Nephron progenitor cell (in vitro differentiated cells): ENCODE measurements at places on chromosomes 7 and 10.

DNA sequence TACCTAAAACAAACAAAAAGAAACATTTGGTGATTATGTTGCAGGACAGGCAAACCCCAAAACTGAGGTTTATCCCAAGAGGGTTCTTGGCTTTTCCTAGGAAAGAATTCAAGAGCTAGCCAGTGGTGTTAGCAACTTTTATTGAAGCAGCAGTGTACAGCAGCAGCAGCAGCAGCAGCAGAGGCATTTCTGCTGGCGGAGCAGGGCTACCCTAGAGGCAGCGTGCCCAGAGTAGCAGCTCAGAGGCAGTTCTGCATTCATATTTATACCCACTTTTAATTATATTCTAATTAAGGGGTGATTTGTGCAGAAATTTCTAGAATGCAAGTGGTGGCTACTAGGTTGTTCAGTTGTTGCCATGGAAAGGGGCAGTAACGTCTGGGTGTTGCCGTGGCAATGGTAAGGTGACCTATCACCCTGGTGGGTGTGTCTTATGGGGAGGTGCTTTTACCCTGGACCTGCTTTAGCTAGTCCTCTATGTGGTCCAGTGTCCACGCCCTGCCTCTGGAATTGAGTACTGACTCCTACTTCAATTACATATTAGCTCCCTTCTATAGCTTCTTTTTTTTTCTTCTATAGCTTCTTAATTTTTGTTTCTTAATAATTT, 53.9 kb downstream of the VCL start:
- no peaks in the 10 kb centered on the region for H3K36me3 ChIP-seq
- no peak overlapping the region for H3K4me3 ChIP-seq
- no peaks in the 10 kb centered on the region for H3K27me3 ChIP-seq
- peak overlapping the region; percentile 54 for H3K27ac ChIP-seq

DNA sequence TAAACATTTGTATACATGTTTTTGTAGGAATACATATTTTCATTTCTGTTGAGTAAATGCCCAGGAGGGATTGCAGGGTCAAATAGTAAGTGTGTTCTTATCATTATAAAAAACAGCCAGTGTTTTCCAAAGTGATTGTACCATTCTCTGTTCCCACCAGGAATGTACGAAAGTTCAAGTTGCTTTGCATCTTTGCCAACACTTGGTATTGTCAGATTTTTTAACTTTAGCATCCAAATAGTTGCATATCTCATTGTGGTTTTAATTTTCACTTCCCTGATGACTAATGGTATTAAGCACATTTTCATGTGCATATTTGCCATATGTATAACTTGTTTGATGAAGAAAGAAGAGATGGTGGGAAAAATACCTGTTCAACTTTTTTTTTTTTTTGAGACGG, 213.9 kb downstream of the ZNF365 start:
- H3K36me3 ChIP-seq: no peaks in the 10 kb centered on the region
- peaks cover 4% of the 10 kb centered on the region for H3K27me3 ChIP-seq
- H3K4me3 ChIP-seq: no peak overlapping the region
- DNase-seq: no peak
- no peaks in the 10 kb centered on the region for H3K4me1 ChIP-seq

DNA sequence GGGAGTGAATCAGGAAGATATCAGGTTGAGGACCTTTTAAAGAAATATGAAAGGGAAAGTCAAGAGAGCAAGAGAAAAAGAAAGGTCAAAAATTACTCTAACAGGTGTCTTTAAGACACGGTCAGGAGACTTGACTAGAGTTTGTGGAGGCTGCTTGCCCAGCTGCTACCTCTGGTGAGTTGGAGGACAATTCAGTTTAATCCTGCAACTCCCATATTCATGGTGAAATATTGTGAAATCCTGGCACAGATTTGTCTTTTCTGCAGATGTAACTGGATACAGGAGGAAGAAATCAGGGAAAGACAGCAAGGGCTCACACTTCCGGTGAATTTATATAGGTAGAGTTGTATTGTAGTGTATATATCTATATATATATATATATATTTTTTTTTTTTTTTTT, 93.5 kb downstream of the AKAP9 start:
- no peaks in the 10 kb centered on the region for H3K4me1 ChIP-seq
- H3K4me3 ChIP-seq: no peak overlapping the region
- peaks cover 60% of the 10 kb centered on the region for H3K36me3 ChIP-seq
- H3K27me3 ChIP-seq: no peaks in the 10 kb centered on the region
- DNase-seq: no peak

GRCh38 chr7:91898240-91898992, 17.9 kb upstream of the MTERF1 start:
- H3K4me1 ChIP-seq: no peaks in the 10 kb centered on the region
- peaks cover 2% of the 10 kb centered on the region for H3K27me3 ChIP-seq
- H3K36me3 ChIP-seq: no peaks in the 10 kb centered on the region
- no peak for DNase-seq
- no peak overlapping the region for H3K4me3 ChIP-seq
- H3K27ac ChIP-seq: no peak overlapping the region

DNA sequence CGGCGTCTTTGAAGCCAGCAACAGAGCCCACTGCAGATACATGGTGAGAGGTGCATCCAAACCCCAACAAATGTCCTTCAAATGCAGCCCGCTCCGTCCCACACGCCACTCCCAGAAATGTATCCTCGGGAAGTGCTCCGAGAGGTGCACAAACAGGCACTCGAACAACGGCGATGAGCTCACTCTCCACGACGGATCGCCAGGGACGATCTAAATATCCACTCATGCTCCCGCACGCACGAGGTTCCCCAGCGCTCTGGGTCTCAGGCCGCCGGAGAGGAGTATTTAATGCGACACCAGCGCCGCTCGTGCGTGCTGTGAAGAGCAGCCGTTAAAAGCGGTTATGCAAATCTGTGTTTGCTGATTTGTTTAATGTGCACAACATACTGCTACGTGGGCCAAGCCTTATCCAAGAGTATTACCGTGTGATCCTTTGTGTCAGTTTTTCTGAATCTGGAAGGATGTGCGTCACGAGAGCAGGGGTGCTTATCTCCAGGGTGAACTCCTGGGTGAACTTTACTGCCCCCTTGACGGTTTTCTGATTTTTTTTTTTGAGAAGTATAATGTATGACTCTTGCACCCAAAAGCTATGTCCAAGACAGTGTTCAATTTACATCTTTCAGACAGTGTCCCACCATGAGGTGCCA, 48.5 kb upstream of the PPP2R2D start:
- H3K4me1 ChIP-seq: peaks cover 10% of the 10 kb centered on the region
- peaks cover 8% of the 10 kb centered on the region for H3K27me3 ChIP-seq
- no peak overlapping the region for H3K27ac ChIP-seq
- no peak for DNase-seq

DNA sequence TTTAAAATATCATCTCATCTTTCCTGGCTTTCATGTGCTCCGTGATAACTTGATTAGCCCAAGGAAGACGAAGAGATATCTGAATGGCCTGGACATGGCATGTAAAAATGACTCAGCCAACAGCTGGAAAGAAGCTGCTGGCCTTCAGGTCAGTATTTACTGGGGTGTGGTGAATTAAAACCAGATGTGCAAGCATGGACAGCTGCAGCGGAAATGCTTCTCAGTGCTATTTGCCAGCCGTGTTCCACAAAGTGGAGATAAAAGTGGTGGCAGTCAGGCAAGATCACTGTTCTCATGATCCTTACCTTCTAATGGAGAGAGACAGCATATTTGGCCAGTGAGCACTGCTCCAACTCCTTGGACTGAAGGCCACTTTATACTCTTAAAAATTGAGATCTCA, 203.1 kb upstream of the VSTM2A start:
- no peaks in the 10 kb centered on the region for H3K36me3 ChIP-seq
- H3K27ac ChIP-seq: no peak overlapping the region
- peaks cover 17% of the 10 kb centered on the region for H3K4me1 ChIP-seq
- H3K27me3 ChIP-seq: peaks cover under 1% of the 10 kb centered on the region

GRCh38 chr7:711922-712380, 14.5 kb upstream of the DNAAF5 start:
- H3K27me3 ChIP-seq: peaks cover 5% of the 10 kb centered on the region
- DNase-seq: no peak

- H3K36me3 ChIP-seq: no peaks in the 10 kb centered on the region
- peaks cover 8% of the 10 kb centered on the region for H3K27me3 ChIP-seq
- H3K4me1 ChIP-seq: peaks cover 40% of the 10 kb centered on the region
- no peak overlapping the region for H3K27ac ChIP-seq
Observed at GRCh38 chr10:97553575-97554031, 19.0 kb upstream of the ANKRD2 start.

DNA sequence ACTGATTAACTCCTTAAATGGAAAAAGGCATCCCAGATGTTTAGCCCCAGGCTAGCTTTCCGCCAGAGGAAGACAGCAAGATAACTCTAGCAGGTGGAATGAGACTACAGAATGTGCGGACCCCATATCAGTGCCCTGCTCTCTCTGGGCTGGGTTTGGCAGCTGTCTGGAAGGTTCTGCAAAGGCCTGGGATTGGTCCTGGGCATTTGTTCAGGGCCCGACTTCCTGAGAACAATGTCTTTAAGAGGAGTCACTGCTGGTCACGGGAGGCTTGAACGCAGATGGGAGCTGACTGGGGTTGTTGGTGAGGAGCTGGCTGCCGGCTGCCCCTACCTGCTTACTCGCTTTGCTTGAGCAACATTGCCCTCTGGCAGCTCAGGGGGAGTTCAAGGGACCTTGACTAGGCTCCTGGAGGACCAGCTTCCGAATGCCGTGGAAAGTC, 130.6 kb upstream of the BTBD16 start:
- no peak for DNase-seq
- H3K36me3 ChIP-seq: peaks cover 42% of the 10 kb centered on the region
- no peak overlapping the region for H3K4me3 ChIP-seq
- H3K27ac ChIP-seq: peak overlapping the region; percentile 54
- peaks cover 43% of the 10 kb centered on the region for H3K4me1 ChIP-seq

- H3K27me3 ChIP-seq: peaks cover 3% of the 10 kb centered on the region
- H3K4me3 ChIP-seq: no peak overlapping the region
- H3K36me3 ChIP-seq: peaks cover under 1% of the 10 kb centered on the region
- no peak overlapping the region for H3K27ac ChIP-seq
Observed at GRCh38 chr7:41900532-41900931, 197.6 kb upstream of the INHBA start.

GRCh38 chr7:1122832-1123501, 35.1 kb downstream of the GPER1 start:
- DNase-seq: no peak
- H3K4me3 ChIP-seq: peak overlapping the region; percentile 60
- H3K27ac ChIP-seq: peak overlapping the region; percentile 91

GRCh38 chr10:10804061-10804460, 213.6 kb upstream of the CELF2 start:
- no peaks in the 10 kb centered on the region for H3K36me3 ChIP-seq
- no peak for DNase-seq
- peaks cover 9% of the 10 kb centered on the region for H3K4me1 ChIP-seq
- no peak overlapping the region for H3K27ac ChIP-seq
- H3K4me3 ChIP-seq: no peak overlapping the region

- H3K27me3 ChIP-seq: peaks cover 3% of the 10 kb centered on the region
- no peak overlapping the region for H3K4me3 ChIP-seq
- no peak for DNase-seq
- peaks cover 20% of the 10 kb centered on the region for H3K36me3 ChIP-seq
- peaks cover 39% of the 10 kb centered on the region for H3K4me1 ChIP-seq
Observed at GRCh38 chr10:11593612-11594011, 17.8 kb downstream of the USP6NL start.

DNA sequence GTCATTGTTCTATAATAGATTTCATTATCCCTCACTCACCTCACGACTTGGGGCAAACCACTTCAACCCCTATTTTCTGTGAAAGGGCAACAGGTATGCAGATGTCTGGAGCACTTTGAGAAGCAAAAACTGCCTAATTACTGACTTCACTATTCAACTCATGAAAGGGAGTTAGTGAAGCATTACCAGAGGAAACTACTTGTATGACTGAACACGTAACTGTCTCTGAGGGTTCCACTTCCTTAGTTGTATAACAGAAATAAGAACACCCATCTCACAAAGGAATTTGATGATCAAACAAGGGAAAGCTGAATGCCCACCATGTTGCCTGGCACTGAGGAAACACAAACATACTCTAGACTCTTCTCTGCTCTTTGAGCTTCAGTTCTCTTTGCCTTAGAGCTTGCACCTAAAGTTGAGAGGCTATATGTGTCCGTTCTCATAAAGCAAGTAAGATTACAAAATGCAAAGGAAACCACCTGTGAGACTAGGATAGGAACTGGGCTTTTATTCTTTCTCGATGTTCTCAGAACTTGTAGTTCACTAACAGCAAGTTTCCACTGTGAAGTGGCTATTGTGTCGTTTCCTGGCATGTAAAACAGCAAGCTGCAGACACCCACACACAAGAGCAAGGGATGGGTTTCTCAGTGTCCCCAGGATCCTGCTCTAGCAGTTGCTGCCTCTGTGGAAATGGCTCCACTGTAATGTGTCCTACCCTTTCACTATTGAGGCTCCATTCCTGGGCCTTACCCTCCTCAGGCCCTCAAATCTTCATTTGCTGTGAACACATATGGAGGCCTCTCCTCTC, 2.6 kb downstream of the TMEM243 start:
- no peak overlapping the region for H3K4me3 ChIP-seq
- peaks cover 34% of the 10 kb centered on the region for H3K36me3 ChIP-seq
- peaks cover 59% of the 10 kb centered on the region for H3K4me1 ChIP-seq

DNA sequence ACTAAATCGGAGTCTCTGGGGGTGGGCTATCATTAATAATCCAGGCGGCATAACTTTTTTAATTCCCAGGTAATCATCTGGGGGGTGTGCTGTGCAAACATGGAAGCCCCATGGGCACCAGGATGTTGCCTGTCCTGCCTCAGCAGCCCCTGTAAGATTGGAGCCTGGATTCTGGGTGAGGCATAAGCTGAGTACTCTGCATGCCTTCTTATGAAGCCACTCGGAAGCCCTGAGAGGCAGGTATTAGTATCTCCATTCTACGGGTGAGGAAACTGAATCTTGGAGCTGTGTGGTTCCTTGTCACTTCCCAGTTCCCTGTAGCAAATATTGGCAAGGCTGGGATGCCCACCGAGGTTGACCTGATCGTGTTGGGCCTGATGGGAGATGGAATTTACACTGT, 7.4 kb upstream of the OPN4 start:
- DNase-seq: no peak
- no peak overlapping the region for H3K27ac ChIP-seq
- H3K27me3 ChIP-seq: peaks cover 44% of the 10 kb centered on the region
- H3K4me3 ChIP-seq: no peak overlapping the region
- H3K4me1 ChIP-seq: peaks cover 58% of the 10 kb centered on the region

GRCh38 chr10:132065491-132066105, at the start of gene JAKMIP3:
Gene JAKMIP3, plus strand, starts transcription at chr10:132065946. Its CDS starts 38,863 bp downstream, at chr10:132104809.
- no peaks in the 10 kb centered on the region for H3K36me3 ChIP-seq
- H3K27me3 ChIP-seq: peaks cover 49% of the 10 kb centered on the region
- no peak within 1 kb of the TSS for H3K27ac ChIP-seq
- H3K4me3 ChIP-seq: peak within 1 kb of the TSS; percentile 64

GRCh38 chr7:107917763-107918651, 27.0 kb downstream of the DLD start:
- peak overlapping the region; percentile 91 for H3K27ac ChIP-seq
- H3K27me3 ChIP-seq: no peaks in the 10 kb centered on the region
- peaks cover 26% of the 10 kb centered on the region for H3K4me1 ChIP-seq
- no peak for DNase-seq

- H3K27ac ChIP-seq: no peak overlapping the region
- no peak overlapping the region for H3K4me3 ChIP-seq
- peak; percentile 92 for DNase-seq
- no peaks in the 10 kb centered on the region for H3K36me3 ChIP-seq
- peaks cover 8% of the 10 kb centered on the region for H3K4me1 ChIP-seq
Observed at GRCh38 chr10:69567920-69568319, 5.3 kb downstream of the NEUROG3 start.

GRCh38 chr10:1024103-1024502, 1.6 kb downstream of the IDI2 start:
- DNase-seq: no peak
- H3K27me3 ChIP-seq: no peaks in the 10 kb centered on the region
- H3K4me3 ChIP-seq: no peak overlapping the region
- H3K4me1 ChIP-seq: no peaks in the 10 kb centered on the region
- peak overlapping the region; percentile 67 for H3K27ac ChIP-seq

- no peaks in the 10 kb centered on the region for H3K27me3 ChIP-seq
- no peak for DNase-seq
- H3K4me3 ChIP-seq: no peak overlapping the region
- peaks cover 47% of the 10 kb centered on the region for H3K4me1 ChIP-seq
Observed at GRCh38 chr10:88080213-88080612, 216.8 kb downstream of the PTEN start.
